ENCODE measurements at places on chromosomes 1 and 21.

DNA sequence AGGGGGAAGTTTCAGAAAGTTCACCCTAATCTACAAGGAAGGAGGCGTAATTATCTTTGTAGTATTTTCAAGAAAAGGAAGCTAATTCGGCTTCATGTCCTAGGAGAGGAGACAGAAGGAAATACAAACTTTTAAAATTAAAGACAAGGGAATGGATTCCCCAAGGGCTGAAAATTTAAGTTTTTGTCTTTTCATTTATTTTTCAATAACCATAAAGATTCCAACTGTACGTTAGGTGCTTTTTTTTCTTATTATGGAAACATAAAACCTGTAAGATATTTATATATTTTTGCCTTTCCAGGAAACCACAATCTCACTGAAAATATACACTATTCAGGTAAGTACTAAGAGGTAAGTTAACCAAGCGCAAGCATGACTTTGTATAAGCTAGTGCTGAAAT, at the start of gene OR2M3:
Gene OR2M3 (plus strand): TSS at position 301 of the 400 bp plus-strand sequence. CDS start 5,803 bp downstream, outside the sequence.
- DNase-seq = no peak

- DNase-seq = no peak
These were observed at the start of gene ADAMTS4 for GRCh38 chr1:161198897-161199431. ADAMTS4 (minus strand) TSS chr1:161199054; CDS start chr1:161198627, 427 bp downstream.

GRCh38 chr1:29716306-29716705, 480.0 kb downstream of the PTPRU start:
- DNase-seq = no peak

GRCh38 chr1:246609632-246610031, 43.4 kb downstream of the CNST start:
- DNase-seq = no peak

GRCh38 chr1:93000751-93001175, 39.5 kb upstream of the DIPK1A start:
- no peak for DNase-seq

DNA sequence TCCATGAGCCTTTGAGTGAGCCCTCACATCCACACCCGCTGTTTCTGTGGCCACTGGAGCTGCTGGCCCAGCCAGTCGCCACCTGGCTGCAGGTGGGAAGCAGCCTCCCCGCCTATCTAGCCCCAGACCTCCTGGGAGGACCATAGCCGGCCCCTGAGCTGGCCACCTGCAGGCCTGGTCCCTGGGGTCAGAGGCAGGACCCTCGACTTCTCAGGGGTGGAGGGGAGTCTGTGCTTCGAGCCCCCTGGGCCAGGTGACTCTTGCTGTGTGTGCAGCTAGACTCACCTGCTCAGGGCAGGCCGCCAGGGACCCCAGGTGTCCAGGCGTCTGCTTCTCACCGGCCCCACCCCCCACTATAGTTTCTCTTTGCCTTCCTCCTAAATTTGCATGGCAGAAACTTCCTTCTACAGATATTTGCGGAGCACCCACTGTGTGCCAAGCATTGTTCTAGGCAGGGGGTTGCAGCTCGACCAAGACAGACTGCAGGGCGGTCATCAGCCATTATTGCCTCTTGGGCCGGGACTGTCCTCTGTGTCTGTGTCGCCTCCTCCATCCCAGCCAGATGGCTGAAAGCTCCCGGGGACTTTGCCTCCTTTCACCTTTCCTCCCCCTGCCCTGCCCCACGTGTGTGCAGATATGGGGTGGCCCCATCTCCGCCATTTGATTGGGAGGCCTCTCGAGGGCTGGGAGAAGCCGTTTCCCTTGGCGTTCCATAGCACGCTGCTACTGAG, 27.3 kb downstream of the SPSB1 start:
- no peak for DNase-seq

Measured in D721Med (cell line).